ENCODE measurements at places on chromosomes 3 and 15.

DNA sequence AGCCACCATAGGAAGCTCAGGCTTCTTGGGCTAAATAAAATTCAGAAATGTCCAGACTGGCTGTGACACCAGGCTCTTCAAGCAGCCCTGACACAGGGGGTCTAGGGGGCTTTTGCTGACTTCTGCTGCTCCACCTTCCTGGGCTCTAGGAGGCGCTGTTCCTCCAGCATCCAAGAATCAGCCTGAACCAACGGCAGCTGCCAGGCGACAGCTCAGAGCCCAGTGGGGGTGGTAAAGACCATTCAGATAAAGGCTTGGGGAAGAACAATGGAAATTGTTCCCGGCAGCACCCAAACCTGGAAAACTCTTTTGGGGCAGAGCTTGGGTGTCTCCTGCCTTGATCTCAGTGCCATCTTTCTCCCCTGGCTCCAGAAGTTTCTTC lies 21.6 kb upstream of the PSTPIP1 start:
- no peak for DNase-seq

DNA sequence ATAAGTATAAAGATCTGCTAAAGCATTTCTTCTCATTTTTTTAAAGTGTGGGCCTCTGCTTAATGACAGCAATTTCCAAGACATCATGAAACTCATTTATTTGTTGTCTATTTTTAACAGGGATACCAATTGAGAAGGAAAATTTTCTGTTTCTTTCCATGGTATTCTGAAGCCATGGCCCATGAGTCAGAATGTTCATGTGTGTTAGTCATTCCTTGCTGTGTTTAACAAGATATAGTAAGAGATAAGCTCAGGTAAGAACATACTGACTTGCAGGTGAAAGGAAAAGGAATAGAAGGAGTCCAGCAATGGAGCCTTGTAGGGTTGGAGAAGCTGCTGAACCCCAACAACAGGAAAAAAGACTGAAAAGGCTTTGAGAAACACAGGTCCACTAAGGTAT lies 17.0 kb upstream of the ARID3B start:
- no peak for DNase-seq

DNA sequence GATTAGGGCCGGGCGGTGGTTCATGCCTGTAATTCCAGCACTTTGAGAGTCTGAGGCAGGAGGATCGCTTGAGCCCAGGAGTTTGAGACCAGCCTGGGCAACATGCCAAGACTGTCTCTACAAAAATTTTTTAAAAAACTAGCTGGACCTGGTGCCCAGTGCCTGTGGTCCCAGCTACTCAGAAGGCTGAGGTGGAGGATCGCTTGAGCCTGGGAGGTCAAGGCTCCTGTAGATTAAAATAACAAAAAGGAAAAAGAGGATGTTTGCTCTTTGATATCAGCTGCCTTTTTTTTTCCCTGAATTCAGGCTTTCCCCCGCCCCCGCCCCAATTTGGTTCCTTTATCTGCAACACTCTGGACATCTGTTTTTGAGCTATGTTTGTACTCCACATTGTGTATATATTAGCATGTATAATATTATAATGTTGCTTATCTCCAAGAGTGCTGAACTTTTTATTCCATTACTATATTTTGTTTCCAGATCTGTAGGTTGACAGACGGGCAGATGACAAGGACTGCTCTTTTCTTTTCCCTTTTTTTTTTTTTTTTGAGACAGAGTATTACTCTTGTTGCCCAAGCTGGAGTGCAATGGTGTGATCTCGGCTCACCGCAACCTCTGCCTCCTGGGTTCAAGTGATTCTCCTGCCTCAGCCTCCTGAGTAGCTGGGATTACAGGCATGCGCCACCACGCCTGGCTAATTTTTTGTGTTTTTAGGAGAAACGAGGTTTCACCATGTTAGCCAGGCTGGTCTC lies 4.6 kb downstream of the SNAP23 start:
- no peak for DNase-seq

GRCh38 chr3:13801361-13802204 lies 78.3 kb downstream of the WNT7A start:
- DNase-seq = peak; percentile 5

- no peak for DNase-seq
Measured at GRCh38 chr3:21747376-21747775, 3.6 kb downstream of the ZNF385D start.
